ENCODE measurements at places on chromosomes 16 and 17.

GRCh38 chr16:68592466-68593337, 52.4 kb upstream of the CDH3 start:
- no peak for DNase-seq

DNA sequence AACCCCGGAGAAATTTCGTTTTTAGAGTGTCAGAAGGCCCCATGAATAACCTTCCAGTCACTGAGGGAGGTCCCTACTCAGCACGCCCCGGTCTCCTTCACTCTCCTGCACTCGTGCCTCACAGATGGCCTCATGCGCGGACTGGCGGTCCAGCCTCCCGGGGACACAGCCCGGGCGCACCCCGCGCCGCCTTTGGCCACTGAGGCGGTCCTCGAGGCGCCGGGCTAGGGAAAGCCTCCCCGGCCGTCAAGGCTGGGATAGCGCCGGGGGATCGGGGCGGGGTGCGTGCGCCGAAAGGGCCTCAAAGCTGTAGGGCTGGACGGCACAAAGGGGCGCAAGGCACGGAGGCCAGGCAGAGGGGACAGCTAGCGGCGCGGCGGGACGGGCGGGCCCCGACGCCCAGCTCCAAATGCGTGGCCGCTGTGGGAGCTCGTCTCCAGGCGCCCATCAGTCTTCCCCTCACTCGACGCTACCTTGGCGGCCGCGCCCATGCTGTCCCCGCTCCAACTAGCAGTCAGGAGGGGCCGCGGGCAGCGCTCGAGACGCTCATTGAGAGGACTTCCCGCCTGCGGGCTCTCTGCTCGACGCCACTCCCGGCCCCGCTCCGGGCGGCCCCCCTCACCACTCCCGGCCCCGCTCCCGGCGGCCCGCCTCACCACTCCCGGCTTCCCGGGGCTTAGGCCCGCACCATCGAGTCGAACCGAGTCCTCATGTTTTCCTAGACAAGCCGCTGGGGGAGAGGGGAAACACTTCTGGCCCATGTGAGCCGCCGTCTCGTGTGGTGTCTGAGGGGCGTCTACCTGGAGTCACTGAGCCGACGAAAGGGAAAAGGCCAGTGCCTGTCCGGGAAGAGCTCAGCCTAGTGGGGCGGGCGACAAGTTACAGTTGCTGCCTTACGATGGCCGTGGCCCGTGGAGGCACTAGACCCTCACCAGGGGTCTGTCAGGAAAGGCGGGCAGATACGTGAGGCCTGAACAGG, at the start of gene USP6:
Gene USP6 (plus strand): TSS at position 360 of the 979 bp plus-strand sequence. CDS start 14,336 bp downstream, outside the sequence.
- no peak for DNase-seq

DNA sequence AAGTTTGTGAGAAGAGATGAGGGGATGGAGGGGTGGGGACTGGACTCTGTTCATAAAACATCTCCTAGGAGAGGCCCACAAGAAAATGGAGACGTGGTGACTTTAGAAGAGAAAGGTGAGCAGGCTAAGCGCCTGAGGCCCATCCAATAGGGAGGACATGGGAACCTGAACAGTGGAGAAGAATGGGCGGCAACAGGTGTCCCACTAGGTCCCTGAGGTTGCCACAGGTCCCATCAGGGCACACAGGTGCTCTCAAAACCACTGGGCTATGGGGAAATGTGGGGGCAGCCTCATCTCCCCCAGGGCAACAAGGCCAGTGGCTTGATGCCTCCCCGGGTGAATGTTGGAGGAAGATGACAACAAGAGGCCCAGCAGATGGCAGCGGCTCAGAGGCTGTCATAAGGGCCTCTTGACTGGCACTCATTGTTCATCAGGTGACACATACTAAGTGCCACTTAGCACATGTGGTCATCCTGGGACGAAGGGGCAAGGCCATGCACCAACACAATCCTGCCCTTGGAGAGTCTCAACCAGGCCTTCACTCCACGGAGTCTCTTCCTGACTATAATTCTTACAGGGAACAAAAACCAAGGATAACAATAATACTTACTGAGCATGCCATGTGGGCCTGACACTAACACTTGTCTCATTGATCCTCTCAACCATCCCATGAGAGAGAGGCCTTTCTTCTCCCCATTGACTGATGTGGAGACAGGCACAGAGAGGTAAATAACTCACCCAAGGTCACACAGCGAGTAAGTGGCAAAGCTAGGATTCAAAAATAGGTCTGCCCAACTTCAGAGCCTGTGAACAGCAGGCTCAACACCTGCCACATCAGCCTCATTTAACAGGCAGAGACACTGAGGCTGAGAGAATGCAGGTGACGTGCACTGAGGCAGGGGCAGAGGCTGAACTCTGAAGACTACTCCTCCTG, 38.0 kb downstream of the CUEDC1 start:
- DNase-seq: no peak

DNA sequence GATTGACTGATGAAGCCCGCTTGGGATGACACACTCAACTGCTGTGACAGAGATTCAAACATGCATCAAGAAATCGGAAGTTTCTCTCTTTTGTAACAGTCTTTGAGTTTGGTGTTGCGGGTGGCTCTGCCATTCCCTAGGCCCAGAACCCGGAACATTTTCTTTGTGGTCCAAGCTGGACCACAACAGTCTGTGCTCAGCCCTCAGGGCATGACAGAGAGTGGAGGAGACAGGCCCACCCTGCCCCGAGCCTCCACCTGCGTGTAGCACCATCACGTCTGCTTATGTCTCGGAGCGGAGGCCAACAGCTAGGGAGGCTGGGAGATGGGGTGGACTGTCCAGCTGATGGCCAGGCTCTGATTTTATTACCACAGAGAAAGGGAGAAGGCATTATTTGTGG, 64.5 kb downstream of the SHISA6 start:
- no peak for DNase-seq

DNA sequence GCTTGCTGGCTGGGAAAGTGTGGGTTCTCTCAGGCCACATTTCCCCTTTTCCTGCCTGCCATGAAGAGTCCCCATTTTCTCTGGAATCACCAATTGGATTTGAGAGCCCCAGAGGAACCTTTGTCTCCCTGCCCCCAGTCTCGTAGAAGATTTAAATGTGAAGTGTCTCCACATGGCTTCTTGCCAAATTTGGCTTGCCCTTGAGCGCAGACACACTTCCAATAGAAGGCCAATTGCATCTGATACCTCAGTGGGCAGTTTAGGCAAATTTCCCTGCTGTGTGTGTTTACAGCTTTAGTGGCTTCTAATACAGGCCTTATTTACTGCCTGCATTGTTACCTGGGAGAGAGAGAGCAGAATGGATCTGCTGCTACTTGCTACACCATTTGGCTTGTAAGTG, 29.7 kb downstream of the CDK5R1 start:
- DNase-seq: no peak

DNA sequence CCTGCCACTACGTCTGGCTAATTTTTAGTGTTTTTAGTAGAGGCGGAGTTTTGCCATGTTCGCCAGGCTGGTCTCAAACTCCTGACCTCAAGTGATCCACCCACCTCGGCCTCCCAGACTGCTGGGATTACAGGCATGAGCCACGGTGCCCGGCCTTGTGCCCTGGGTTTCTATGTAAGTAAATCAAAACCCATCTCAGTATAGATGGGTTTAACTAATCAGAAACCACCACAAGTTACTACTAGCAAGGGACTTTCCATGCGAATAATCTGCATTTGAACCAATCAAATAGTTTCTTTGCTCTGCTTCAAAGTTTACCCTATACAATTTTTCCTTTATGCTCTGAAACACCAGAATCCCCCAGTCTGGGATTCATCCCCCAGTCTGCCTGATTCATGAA, 16.5 kb upstream of the EIF1 start:
- no peak for DNase-seq

GRCh38 chr17:11300738-11301137, 59.7 kb downstream of the SHISA6 start:
- no peak for DNase-seq

DNA sequence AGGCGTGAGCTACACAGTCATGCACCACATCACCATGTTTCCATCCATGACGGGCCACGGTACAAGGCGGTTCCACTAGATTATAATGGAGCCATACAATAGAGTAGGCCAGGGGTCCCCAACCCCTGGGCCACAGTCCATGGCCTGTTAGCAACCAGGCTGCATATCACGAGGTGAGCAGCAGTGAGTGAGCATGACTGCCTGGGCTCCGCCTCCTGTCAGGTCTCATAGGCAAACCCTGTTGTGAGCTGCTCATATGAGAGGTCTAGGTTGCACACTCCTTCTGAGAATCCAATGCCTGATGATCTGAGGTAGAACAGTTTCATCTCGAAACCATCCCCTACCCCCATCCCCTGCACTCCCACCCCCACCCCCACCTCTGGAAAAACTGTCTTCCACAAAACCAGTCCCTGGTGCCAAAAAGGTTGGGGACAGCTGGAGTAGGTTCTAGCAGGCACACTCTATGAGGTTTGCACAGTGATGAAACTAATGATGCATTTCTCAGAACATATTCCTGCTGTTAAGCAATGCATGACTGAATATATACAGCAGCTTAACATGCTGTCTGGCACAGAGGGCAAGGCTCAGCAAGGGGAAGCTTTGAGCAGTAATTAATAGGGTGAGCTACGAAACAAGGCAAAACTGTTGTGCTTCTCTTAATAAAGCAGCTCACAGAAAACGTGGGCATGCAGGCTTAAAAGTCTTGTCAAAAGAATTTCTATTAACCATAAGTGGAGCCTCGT, 108.0 kb downstream of the VPS53 start:
- no peak for DNase-seq

- no peak for DNase-seq
Measured at GRCh38 chr17:47949946-47950345, 7.7 kb downstream of the PRR15L start.

DNA sequence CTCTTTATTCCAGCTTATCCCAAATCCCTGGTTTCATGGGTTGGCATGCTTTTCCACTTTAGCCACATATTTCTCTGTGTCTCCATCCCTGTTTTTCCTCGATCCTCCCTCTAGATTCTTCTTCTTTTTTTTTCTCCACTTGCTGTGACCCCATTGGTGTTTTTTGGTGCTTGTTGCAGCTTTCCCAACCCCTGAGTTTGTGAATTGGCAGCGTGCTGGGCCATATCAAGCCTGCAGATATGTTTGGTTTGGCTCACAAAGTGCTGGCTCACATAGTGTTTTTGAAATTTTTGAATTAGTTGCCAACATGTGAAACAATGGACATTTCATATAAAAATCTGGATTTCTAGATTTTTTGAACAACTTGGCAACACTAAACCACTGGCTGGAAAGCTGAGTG, 8.8 kb downstream of the GPR139 start:
- DNase-seq: no peak

DNA sequence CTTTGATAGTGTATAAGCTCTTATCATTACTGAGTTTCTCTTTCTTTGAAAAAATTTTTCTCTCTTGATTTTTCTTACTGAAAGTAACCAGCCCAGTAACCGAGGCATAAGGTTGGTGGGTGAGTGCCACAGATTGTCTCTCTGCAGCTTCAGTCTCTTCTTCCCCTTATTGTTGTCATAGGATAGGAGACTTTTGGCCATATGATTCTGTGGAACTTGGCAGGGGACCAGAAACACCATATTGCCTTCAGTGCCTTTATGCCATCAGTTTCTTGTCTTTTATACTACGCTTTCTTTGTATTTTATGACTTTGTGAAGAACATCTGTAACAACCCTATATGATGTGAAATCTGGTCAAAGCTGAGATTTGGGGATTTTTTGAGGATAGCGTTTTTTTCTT, 341.6 kb upstream of the TBX2 start:
- DNase-seq: no peak

DNA sequence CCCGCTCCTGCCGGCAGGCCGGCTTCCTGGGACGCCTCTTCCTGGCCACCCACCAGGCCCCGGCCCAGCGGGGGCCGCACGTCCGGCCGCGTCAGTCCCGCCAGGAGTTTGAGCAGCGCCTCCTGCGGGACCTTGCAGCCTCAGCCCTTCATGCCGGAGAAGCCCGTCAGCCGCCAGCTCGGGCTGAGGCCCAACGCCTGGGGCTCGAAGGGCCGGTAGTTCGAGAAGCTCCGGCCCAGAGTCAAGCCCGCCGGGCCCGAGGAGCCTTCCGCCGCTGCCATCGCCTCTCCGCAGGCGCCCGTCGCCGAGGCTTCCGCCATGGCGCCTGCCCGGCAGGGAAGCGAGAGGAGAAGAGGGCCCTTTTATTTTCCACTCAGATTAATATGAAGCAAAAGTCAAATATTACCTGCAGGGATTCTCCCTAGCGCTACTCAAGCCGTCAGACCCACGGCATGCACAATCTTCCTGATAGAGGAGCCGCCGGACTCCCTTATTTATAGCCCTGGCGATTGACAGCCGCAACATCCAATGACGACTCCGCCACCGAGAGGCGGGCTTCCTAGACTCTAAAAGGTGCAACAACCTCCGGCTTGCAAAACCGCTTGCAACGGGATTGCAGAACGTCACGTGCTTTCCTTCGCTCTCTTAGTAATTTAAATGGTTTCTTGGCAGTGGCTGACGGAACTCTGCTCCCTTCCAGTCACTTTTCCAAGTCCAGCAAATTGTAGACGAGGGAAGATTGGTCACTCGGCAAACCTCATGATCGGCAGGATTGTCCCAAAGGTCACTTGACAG, at the start of gene SEPHS2:
Gene SEPHS2 (minus strand): TSS at position 467 of the 795 bp plus-strand sequence. CDS start 147 bp downstream, at position 320.
- DNase-seq: peak; percentile 99

DNA sequence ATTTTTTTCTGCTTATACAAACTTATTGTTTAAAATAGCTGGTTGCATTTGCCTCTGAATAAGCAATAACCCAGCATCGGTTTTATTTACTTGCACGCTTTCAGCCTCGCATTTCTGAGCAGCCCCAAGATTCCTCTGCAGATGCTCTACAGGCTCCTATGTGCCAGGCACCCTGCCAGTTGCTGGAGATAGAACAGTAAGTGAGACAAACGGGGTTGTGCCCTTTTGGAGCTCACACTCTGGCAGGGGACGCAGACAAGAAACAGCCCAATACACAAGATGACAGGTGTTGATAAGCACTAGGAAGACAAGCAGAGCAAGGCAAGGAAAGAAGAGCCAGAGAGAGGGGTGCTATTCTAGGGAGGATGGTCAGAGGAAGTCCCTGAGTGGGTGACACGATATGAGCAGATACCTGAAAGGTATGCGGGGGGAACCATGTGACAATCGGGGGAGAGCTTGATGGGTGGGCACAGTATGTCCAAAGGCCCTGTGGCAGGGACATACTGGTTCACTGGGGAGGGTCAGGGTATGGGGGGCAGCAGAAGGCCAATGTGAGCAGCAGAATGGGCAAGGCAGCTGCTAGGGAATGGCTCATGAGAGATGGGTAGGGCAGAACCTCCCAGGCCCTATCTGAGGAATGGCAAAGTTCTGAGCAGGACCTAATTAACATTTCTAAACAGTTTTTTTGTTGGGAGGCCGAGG, 18.7 kb upstream of the ADORA2B start:
- no peak for DNase-seq

- DNase-seq: no peak
Measured at GRCh38 chr17:63826468-63827001, 696 bp upstream of the PSMC5 start.

GRCh38 chr17:382644-383533, 30.3 kb upstream of the RPH3AL start:
- DNase-seq: peak; percentile 64

- peak; percentile 85 for DNase-seq
Measured at GRCh38 chr16:56174411-56174810, 16.9 kb upstream of the GNAO1 start.

- DNase-seq: no peak
Measured at GRCh38 chr17:5705876-5706576, 121.7 kb upstream of the NLRP1 start.

- no peak for DNase-seq
Measured at GRCh38 chr16:4687946-4688673, 5.3 kb upstream of the NUDT16L1 start.

- DNase-seq: peak; percentile 52
Measured at GRCh38 chr16:31215287-31216162, 1.4 kb downstream of the PYDC1 start.

Measured in trophoblast cell (in vitro differentiated cells and primary cell).